ENCODE measurements at places on chromosomes 2 and 18.
A peak's percentile ranks its signal among the peaks of the same experiment; 100 is the strongest.

DNA sequence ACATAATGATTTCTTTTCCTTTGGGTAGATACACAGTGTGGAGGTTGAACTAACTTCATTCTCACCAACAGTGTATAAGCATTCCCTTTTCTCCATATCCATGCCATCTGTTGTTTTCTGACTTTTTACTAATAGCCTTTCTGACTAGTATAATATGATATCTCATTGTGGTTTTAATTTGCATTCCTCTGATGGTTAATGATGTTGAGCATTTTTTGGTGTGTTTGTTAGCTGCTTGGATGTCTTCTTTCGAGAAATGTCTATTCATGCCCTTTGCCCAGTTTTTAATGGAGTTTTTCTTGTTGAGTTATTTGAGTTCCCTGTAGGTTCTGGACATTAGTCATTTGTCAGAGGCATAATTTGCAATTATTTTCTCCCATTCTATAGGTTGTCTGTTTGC lies 59.8 kb downstream of the MARCHF4 start:
- H3K4me1 ChIP-seq = peaks cover 31% of the 10 kb centered on the region
- no peak overlapping the region for H3K4me3 ChIP-seq
- DNase-seq = no peak
- H3K36me3 ChIP-seq = no peaks in the 10 kb centered on the region
- no peak overlapping the region for H3K27ac ChIP-seq

DNA sequence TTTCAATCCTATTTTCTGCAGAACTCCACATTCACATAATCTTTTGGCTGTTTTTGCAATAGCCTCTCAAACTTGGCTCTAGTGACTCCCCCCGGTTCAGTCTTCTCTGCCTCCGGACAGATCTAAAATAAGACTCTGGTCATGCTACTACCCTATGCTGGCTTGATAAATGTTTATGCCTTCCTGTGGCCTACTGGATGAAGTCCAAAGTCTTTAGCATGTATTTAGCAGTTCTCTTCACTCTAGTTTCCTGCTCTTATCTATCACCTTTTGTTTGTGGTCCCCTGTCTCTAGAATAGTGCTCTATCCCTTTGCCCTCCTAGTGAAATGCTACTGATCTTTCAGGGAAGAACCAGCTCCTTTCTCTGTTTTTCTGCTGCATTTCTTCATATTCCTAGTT lies 14.4 kb downstream of the ADCYAP1 start:
- no peaks in the 10 kb centered on the region for H3K36me3 ChIP-seq
- H3K27ac ChIP-seq = no peak overlapping the region
- H3K4me3 ChIP-seq = no peak overlapping the region
- H3K4me1 ChIP-seq = 0 out of 2 replicates have a peak, but pooled peaks cover 5% of the 10 kb centered on the region
- DNase-seq = no peak

DNA sequence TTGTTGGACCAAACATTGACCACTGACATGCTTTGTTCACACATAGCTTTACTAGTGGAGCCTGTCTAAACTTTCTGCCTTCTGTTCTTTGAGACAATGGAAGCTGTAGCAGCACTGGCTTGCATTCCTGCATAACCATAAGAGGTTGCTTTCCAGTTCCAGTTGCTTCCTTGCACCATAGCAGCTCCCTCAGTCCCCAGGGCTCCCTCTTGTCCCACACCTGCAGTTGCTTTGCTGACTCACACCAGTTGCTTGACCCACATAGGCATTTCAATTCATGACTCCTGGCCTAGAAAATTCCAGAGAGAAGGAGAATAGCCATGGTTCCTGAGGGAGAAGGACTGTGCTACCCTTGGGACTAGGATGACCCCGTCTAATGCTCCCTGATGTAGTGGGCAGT lies 20.9 kb downstream of the SGPP2 start:
- DNase-seq = no peak
- H3K36me3 ChIP-seq = no peaks in the 10 kb centered on the region
- H3K27ac ChIP-seq = no peak overlapping the region
- peaks cover 10% of the 10 kb centered on the region for H3K4me1 ChIP-seq

- DNase-seq = no peak
- H3K4me3 ChIP-seq = no peak overlapping the region
- H3K4me1 ChIP-seq = no peaks in the 10 kb centered on the region
- H3K36me3 ChIP-seq = no peaks in the 10 kb centered on the region
- no peak overlapping the region for H3K27ac ChIP-seq
Measured at GRCh38 chr2:167209784-167210183, 321.5 kb downstream of the XIRP2 start.

- H3K27ac ChIP-seq = no peak overlapping the region
- H3K36me3 ChIP-seq = no peaks in the 10 kb centered on the region
- H3K27me3 ChIP-seq = no peaks in the 10 kb centered on the region
- H3K4me1 ChIP-seq = peaks cover 14% of the 10 kb centered on the region
- H3K4me3 ChIP-seq = no peak overlapping the region
Measured at GRCh38 chr2:179247318-179248023, 17.2 kb downstream of the SESTD1 start.

DNA sequence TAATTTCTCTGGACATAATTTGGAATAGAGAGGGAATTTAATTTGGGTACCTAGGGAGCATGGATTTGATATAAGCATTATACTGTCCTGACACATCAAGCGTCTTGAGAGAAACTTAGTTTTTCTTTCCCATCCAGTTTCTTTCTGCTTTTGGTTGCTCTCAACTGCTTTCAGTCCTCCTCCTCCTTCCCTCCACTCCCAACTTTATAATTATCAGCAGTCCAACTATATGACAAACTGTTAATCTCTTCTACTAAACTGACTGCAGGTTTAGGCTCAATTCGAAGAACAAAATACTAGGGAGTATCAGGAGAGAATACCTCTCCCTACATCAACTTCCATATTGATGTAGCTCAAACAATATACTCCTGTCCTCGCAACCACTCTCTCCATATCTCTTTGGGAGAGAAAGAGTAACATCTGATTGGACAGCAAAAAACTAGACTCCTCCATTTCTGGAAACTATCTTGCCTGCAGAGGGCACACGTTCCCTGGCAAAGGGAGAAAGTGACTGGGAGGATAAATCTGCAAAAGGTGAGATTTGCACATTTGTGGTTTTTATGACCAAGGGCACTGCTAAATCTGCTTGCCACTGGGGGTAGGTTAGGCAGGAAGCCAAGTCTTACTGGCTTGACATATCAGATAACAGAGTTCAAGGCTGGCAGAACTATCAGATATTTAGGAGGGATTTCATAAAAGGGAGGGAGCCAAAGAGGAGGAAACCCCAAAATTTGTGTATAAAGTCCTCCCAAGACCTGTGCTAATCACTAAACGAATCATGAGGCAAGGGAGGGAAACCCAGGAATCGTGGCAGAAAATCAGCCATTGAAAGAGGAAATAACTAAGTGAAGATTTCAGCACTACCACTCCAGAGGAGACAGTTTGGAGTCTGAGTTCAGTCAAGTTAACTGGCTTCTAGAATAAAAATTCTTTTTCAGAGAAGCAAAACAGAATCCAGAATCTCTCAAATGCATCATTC lies 40.0 kb downstream of the ICA1L start:
- H3K27me3 ChIP-seq = no peaks in the 10 kb centered on the region
- peak; percentile 47 for DNase-seq
- H3K4me1 ChIP-seq = 0 out of 2 replicates have a peak, but pooled peaks cover 5% of the 10 kb centered on the region
- H3K36me3 ChIP-seq = no peaks in the 10 kb centered on the region
- no peak overlapping the region for H3K27ac ChIP-seq
- no peak overlapping the region for H3K4me3 ChIP-seq

GRCh38 chr2:22694856-22695255 lies 690.1 kb upstream of the KLHL29 start:
- no peaks in the 10 kb centered on the region for H3K36me3 ChIP-seq
- H3K27ac ChIP-seq = no peak overlapping the region
- DNase-seq = no peak
- no peaks in the 10 kb centered on the region for H3K4me1 ChIP-seq
- H3K4me3 ChIP-seq = no peak overlapping the region

- H3K36me3 ChIP-seq = no peaks in the 10 kb centered on the region
- peak; percentile 72 for DNase-seq
- H3K4me3 ChIP-seq = no peak overlapping the region
- peaks cover 32% of the 10 kb centered on the region for H3K4me1 ChIP-seq
Measured at GRCh38 chr2:19124135-19124534, 234.3 kb downstream of the OSR1 start.

- H3K27me3 ChIP-seq = no peaks in the 10 kb centered on the region
- H3K4me3 ChIP-seq = no peak overlapping the region
- no peaks in the 10 kb centered on the region for H3K36me3 ChIP-seq
- no peaks in the 10 kb centered on the region for H3K4me1 ChIP-seq
- no peak for DNase-seq
- no peak overlapping the region for H3K27ac ChIP-seq
Measured at GRCh38 chr2:31654241-31654640, 73.5 kb upstream of the SRD5A2 start.

DNA sequence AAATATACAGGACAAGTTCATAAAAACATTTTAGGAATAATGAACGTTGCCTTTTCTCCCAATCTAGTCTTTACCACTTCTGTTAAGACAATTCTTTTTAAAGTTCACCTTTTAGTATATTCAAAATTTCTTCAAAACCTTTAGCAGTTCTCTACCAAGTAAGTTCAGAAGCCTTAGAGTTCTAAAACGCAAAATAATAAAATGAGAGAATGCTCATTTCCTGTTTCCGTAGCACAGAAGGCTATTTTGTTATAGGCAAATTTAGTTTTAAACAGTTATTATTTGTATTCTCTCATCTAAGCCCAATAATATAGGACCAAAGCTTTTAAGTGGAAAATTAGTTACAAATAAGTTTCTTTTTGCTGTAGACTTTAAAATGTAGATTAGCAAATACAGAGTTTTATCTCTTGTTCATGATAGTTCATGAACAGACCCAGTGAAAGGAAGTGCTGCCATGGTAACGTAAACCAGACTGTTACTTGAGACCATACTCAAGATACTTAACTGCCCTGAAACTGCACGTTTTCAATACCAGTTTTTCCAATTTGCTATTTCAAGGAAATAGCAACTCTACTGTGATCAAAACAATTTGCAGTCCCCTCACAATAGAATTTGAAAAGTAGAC lies 173.1 kb upstream of the STON1 start:
- H3K36me3 ChIP-seq = no peaks in the 10 kb centered on the region
- no peaks in the 10 kb centered on the region for H3K27me3 ChIP-seq
- peaks cover 23% of the 10 kb centered on the region for H3K4me1 ChIP-seq
- DNase-seq = no peak
- H3K4me3 ChIP-seq = no peak overlapping the region
- no peak overlapping the region for H3K27ac ChIP-seq

- H3K27ac ChIP-seq = no peak overlapping the region
- DNase-seq = no peak
- H3K36me3 ChIP-seq = no peaks in the 10 kb centered on the region
- peaks cover 14% of the 10 kb centered on the region for H3K4me1 ChIP-seq
- no peak overlapping the region for H3K4me3 ChIP-seq
- H3K27me3 ChIP-seq = no peaks in the 10 kb centered on the region
Measured at GRCh38 chr2:168239281-168239680, 8.1 kb downstream of the STK39 start.

GRCh38 chr18:21254576-21254975 lies 12.5 kb downstream of the GREB1L start:
- H3K4me3 ChIP-seq = no peak overlapping the region
- H3K36me3 ChIP-seq = no peaks in the 10 kb centered on the region
- H3K27me3 ChIP-seq = no peaks in the 10 kb centered on the region
- no peak for DNase-seq
- H3K27ac ChIP-seq = no peak overlapping the region

DNA sequence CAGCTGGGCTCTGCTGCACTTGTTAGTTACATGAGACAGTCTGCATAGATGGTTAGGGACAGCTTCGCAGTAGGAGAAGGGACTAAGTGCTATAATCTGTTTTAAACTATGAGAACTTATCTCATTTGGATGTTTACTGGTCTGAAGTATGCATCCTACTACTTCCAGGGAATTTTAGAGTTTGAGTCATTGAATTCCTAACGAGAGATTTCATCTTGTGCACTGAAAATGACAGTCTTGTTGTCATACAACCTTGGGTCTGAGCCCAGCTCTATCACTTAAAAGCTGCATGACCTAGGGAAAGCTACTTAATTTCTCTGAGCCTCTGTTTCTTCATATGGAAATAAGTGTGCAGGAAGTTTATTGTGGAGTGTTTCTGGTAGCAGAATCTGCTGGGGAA lies 78.4 kb downstream of the TRIM43 start:
- no peaks in the 10 kb centered on the region for H3K4me1 ChIP-seq
- H3K36me3 ChIP-seq = no peaks in the 10 kb centered on the region
- DNase-seq = no peak

GRCh38 chr2:68946117-68946516 lies 6.6 kb downstream of the GKN2 start:
- no peaks in the 10 kb centered on the region for H3K36me3 ChIP-seq
- H3K27me3 ChIP-seq = no peaks in the 10 kb centered on the region
- H3K4me3 ChIP-seq = no peak overlapping the region
